ENCODE measurements at places on chromosomes 2 and 18. TPM values are rescaled to one million over a fixed set of nuclear protein-coding genes. Genes with fewer than 3 reads are reported as not detected.
A peak's percentile ranks its signal among the peaks of the same experiment; 100 is the strongest.

ALPG gene
- not detected for total RNA-seq

DNA sequence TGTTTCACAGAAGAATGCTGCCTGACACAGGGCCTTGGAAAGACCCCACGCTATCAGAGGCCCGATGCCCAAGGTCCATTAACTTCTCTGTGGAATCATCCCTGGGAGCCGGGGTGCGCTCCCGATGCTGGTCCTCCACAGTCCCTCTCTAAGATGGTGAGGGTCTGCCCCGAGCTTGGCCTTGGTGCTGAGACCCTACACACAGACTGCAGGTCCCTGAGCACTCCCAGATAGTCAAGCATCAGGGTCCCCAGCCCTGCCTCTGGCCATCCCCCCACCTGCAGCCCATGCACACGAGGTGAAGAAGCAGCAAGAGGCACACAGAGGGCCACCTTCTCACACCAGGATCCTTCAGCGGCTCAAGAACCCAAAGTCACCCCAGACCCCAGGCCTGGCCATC is 263.3 kb downstream of the MYCN start:
- no peaks in the 10 kb centered on the region for H3K27me3 ChIP-seq
- no peaks in the 10 kb centered on the region for H3K36me3 ChIP-seq
- no peak overlapping the region for H3K4me3 ChIP-seq
- H3K27ac ChIP-seq, result no peak overlapping the region
- no peak for DNase-seq
- no peaks in the 10 kb centered on the region for H3K4me1 ChIP-seq

DNA sequence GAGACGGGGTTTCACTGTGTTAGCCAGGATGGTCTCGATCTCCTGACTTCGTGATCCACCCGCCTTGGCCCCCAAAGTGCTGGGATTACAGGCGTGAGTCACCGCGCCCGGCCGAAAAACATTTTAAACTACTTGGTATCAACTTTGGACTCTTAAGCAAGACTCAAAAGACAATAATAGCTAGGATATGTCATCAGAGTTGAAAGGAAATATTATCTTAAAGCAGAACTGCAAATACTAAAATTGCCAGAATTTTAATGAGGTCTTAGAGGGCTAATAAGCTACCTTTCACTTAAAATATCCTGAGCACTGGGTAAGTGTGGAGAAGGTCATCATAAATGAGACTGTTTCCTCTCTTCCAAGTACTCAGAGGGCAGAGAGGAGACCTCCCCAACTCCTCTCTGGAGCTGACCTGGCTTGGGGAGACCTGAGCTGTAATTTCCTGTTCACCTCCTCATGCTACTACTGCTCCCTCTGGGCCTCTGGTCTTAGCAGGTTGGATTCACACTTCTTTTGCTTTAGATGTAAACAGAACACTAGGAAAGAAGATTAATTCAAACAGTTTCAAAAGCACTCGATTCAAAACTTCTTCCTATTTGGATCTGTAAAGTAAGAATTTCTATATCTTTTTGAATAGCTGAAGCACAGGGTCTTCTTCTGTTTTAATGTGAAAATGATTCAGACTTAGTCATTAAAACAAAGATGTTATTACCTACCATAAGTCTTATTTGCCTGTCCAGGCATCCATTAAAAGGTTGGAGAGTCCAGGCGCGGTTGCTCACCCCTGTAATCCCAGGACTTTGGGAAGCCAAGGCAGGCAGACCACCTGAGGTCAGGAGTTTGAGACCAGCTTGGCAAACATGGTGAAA is 16.5 kb downstream of the CNRIP1 start:
- no peaks in the 10 kb centered on the region for H3K27me3 ChIP-seq
- no peaks in the 10 kb centered on the region for H3K36me3 ChIP-seq
- H3K4me1 ChIP-seq, result no peaks in the 10 kb centered on the region
- no peak for DNase-seq

- no peak overlapping the region for H3K4me3 ChIP-seq
- H3K4me1 ChIP-seq, result no peaks in the 10 kb centered on the region
- no peaks in the 10 kb centered on the region for H3K36me3 ChIP-seq
- H3K27ac ChIP-seq, result no peak overlapping the region
Measured at GRCh38 chr2:209411718-209412117, 12.1 kb upstream of the MAP2 start.

- H3K27ac ChIP-seq, result no peak overlapping the region
- H3K36me3 ChIP-seq, result no peaks in the 10 kb centered on the region
- H3K4me1 ChIP-seq, result no peaks in the 10 kb centered on the region
Measured at GRCh38 chr2:86079981-86080911, 25.4 kb downstream of the POLR1A start.

TFPI gene
- 204 TPM for total RNA-seq

GRCh38 chr2:37588316-37588777 is 83.1 kb downstream of the CDC42EP3 start:
- no peak for DNase-seq
- no peaks in the 10 kb centered on the region for H3K36me3 ChIP-seq
- H3K27ac ChIP-seq, result no peak overlapping the region
- no peaks in the 10 kb centered on the region for H3K4me1 ChIP-seq
- H3K27me3 ChIP-seq, result no peaks in the 10 kb centered on the region

DNA sequence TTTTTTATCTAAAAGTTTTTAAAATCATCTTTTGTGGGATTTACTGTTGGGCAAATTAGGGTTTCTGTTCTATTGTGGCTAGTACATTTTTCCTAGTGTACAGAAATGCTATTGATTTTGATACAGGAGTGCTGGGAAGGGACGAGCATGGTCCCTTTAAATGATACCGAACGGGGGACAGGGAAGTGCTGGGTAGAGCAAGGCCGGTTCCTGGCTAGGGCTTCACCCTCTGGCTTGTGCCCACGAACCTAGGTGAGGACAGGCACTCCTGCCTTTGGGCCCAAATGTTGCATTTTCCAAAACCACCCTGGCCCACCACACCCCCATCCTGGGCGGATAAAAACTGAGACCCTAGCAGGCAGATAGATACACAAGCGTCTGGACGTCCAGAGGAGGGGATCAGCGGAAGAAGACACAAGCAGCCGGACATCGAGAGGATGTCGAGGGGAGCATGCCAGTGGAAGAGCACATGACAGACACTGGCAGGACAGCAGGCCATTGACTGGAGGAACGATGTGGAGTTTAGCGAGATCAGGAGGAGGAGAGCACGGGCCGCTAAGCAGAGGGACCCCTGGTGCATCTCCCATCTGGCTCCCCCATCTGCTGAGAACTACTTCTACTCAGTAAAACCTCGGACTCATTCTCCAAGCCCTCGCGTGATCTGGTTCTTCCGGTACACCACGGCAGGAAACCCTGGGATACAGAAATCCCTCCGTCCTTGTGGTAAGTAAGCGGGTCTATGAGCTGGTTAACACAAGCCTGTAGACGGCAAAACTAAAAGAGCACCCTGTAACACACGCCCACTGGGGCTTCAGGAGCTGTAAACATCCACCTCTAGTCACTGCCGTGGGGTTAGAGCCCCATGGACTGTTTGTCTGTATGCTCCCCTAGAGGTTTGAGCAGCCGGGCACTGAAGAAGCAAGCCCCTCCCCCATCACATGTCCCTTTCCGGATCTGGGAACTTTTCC is 13.5 kb upstream of the CALCRL start:
- no peak overlapping the region for H3K27ac ChIP-seq
- no peaks in the 10 kb centered on the region for H3K4me1 ChIP-seq
- no peak for DNase-seq
- no peaks in the 10 kb centered on the region for H3K36me3 ChIP-seq
- peak overlapping the region; percentile 21 for H3K4me3 ChIP-seq

TUBA4B gene
- total RNA-seq, result not detected

DNA sequence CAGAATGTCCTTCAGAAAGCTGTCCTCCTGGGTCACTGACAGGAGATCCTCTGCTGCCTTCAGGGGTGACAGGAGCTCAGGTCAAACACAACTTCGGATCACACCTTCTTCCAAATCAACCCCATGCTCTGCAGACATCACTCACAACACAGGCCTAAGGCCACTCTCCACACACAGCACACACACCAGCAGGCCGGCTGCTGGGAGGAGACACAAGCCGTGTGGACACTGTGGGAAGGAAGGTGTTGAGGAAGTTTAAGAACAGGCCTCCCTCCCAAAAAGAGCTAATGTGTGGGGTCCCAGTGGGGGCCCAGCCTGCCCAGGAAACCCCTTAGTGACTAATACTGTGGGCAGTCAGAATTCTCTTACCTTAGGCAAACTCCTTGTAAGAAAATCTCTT is 290.3 kb upstream of the ID2 start:
- peaks cover 5% of the 10 kb centered on the region for H3K4me1 ChIP-seq
- H3K4me3 ChIP-seq, result no peak overlapping the region
- no peaks in the 10 kb centered on the region for H3K36me3 ChIP-seq
- DNase-seq, result no peak
- H3K27ac ChIP-seq, result no peak overlapping the region
- no peaks in the 10 kb centered on the region for H3K27me3 ChIP-seq

- no peaks in the 10 kb centered on the region for H3K36me3 ChIP-seq
- no peak overlapping the region for H3K27ac ChIP-seq
- H3K27me3 ChIP-seq, result no peaks in the 10 kb centered on the region
- no peaks in the 10 kb centered on the region for H3K4me1 ChIP-seq
Measured at GRCh38 chr18:4250141-4250540, 205.0 kb downstream of the DLGAP1 start.

AMER3 gene
- not detected for total RNA-seq

- no peaks in the 10 kb centered on the region for H3K4me1 ChIP-seq
- no peaks in the 10 kb centered on the region for H3K36me3 ChIP-seq
- DNase-seq, result no peak
- H3K27me3 ChIP-seq, result no peaks in the 10 kb centered on the region
- no peak overlapping the region for H3K27ac ChIP-seq
Measured at GRCh38 chr2:170297496-170297895, 119.5 kb downstream of the MYO3B start.

SPDYA gene
- total RNA-seq, result 0.42 TPM

LIMS4 gene
- total RNA-seq, result not detected

DNA sequence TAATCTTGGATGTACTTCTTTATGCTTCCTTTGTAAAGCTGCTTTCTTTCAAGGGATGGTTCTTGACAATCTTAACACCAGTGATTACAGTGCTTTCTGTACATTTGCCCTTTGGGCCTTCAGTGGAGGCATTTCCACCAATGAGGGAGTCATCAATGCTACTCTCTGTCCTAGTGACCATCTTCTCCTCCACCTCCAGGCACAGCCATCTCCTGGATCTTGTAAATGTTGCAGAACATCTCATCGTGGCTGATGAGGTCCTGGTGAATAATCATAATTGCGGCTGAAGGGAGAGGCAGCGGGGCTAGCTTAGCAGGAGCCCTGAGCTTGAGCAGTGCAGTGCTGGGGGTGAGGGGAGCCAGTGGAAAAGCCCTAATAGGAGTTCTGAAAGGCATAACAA is 32.5 kb downstream of the IDH1 start:
- no peaks in the 10 kb centered on the region for H3K36me3 ChIP-seq
- no peak overlapping the region for H3K4me3 ChIP-seq
- no peak overlapping the region for H3K27ac ChIP-seq
- no peaks in the 10 kb centered on the region for H3K4me1 ChIP-seq

DNA sequence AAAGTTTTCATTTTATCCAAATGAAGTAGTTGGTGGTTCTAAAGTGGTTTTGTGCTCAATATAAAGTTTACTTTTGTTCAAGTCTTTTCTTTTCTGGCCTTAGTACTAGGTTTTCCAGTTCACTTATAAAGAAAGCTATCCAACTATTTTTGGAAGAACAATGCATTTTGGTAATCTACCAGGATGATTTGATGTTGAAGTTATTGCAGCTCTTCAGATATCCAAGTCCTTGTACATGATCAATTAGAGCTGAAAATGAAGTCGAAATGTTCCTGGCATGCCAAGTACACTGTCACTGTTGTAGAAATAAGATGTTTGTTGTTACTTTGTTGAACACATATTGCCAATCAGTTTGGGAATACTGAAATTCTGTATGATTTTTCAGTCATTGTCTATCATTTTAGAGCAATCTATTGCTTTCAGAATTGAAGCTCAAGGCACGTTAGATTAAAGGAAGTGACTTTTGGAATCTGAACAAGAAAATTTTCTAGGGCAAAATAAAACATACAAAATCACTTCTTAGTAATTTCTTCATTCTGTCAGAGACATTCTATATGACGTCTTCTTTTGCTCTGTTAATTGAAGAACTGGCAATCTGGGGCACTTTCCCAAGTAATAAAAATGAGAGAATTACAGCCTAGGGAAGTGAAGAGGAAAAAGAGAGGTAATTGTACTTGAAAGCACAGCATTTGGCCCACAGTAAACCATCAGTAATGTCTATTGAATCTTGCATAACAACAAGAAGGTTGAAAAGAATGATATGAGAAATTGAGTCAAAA is 232.3 kb downstream of the MREG start:
- no peak overlapping the region for H3K4me3 ChIP-seq
- H3K27me3 ChIP-seq, result no peaks in the 10 kb centered on the region
- H3K4me1 ChIP-seq, result no peaks in the 10 kb centered on the region
- H3K27ac ChIP-seq, result no peak overlapping the region
- no peak for DNase-seq

MAPK4 gene
- 0.54 TPM for total RNA-seq

DNA sequence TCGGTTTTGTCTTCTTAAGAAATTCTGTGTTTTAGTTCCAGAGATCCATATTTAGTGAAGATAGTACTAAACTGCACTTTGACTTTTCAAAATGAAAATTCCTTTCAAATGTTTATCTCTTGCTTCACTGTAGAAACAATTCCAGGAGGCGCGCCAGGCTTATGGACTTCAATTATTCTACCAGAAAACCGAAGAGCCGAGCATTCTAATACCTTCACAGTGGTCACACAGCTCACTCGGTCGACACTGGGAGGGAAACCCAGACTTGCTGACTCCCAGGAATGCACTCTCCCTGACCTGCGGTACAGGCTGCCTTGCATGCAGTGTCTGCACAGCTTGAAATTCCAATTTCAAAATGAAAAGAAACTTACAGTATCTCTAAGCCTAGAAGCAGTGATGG is 119.9 kb upstream of the PIEZO2 start:
- H3K27ac ChIP-seq, result no peak overlapping the region
- no peaks in the 10 kb centered on the region for H3K27me3 ChIP-seq
- DNase-seq, result no peak
- H3K4me1 ChIP-seq, result no peaks in the 10 kb centered on the region
- H3K36me3 ChIP-seq, result no peaks in the 10 kb centered on the region

NEMP2 gene
- 3.8 TPM for total RNA-seq

ASXL3 gene
- total RNA-seq, result 0.12 TPM

DNA sequence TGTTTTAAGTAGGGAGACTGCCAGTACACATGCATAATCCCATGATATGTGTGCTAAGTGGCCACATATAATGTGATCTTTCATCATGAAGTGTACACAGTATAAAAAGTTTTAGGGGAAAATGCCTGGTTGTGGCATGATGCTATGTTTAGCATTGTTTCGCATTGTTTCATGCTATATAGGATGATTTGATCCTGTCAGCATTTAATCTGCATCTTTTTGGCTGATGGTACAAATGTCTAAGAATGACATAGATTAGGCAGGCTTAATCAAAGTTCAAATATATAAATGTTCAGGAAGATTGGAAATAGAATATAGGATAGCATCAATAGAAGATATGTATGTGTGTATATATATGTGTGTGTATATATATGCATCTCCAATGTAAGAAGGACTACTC is 83.6 kb downstream of the MYO3B start:
- no peaks in the 10 kb centered on the region for H3K27me3 ChIP-seq
- H3K27ac ChIP-seq, result no peak overlapping the region
- H3K4me3 ChIP-seq, result no peak overlapping the region

MOGAT1 gene
- 0.68 TPM for total RNA-seq

GRCh38 chr2:45334205-45334604 is 276.9 kb downstream of the SRBD1 start:
- H3K4me1 ChIP-seq, result no peaks in the 10 kb centered on the region
- no peak overlapping the region for H3K4me3 ChIP-seq
- H3K36me3 ChIP-seq, result no peaks in the 10 kb centered on the region
- DNase-seq, result no peak
- no peak overlapping the region for H3K27ac ChIP-seq
